ENCODE measurements at places on chromosomes 2 and 18.

DNA sequence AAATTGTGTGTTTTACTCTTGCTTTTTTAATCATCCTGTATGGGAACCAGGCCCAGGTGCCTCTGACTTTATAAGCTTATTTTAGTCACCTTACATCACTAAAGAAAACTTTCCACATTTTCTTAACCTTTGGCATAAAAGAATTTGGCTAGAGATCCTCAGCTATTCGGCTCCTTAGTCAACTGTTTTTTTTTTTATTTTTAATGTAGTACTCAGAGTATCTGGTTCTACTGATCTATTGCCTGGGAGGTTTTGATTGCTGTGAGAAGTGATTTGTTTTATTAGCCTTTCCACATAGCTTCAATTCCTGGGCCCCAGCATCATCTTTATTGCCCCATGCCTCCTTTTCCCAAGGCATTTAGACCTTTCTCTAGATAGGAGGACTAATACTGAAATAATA lies 121.0 kb downstream of the MYO1B start:
- DNase-seq, result peak; percentile 87

GRCh38 chr2:30436859-30437435 lies 10.1 kb upstream of the LCLAT1 start:
- DNase-seq, result no peak

DNA sequence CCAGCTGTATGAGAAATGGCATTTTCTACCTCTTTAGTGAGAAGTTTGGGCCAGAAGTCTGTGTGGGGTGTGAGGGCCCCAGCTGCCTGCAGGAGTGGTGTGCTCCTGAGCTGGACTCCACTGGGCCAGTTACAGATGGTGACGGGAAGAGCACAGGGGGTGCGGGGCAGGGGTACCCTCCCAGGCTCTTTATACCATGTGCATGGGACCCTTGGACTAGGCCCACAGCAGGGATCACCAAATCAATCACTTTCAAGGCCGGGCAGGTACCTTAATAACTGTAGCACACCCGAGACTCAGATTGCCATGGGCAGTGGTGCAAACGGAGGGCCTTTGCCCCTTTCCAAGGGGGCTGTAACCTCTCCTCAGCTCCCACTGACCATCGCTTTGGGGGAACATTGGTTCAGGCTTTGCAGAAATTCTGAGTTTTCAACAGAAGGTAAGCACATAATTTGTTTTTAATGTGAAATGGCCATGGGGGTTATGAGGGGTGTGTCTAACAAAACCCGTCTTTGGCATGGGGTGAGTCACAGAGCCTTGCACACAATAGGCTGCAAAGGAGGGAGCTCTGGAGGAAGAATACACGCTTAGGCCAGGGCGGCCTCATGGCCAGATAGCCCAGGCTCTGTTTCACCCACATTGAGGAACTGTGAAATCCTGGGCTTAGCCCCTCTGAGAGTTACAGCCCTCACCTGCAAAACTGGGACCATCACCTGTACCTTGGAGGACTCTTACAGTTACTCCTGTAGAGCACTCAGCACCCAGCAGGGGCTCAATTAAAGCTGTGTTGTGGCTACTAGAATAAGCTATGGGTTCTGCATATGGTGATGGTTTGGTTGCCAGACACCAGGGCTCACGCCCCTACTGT lies 141.0 kb upstream of the BCL2L11 start:
- no peak for DNase-seq

DNA sequence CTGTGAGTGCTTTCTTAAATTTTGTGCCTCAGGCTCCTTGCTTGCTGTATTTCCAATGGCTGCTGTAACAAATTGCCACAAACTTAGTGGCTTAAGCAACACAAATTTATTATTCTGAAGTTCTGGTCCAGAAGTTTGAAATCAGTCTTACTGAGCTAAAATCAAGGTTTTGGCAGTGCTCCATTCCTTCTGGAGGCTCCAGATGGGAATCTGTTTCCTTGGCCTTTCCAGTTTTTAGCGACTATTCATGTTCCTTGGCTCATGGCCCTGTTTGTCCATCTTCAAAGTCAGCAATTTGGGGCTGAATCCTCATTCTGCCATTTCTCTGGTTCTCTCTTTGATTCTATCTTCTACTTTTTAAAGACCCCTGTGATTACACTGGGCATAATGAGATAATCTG lies 31.8 kb downstream of the STRADB start:
- DNase-seq, result no peak

DNA sequence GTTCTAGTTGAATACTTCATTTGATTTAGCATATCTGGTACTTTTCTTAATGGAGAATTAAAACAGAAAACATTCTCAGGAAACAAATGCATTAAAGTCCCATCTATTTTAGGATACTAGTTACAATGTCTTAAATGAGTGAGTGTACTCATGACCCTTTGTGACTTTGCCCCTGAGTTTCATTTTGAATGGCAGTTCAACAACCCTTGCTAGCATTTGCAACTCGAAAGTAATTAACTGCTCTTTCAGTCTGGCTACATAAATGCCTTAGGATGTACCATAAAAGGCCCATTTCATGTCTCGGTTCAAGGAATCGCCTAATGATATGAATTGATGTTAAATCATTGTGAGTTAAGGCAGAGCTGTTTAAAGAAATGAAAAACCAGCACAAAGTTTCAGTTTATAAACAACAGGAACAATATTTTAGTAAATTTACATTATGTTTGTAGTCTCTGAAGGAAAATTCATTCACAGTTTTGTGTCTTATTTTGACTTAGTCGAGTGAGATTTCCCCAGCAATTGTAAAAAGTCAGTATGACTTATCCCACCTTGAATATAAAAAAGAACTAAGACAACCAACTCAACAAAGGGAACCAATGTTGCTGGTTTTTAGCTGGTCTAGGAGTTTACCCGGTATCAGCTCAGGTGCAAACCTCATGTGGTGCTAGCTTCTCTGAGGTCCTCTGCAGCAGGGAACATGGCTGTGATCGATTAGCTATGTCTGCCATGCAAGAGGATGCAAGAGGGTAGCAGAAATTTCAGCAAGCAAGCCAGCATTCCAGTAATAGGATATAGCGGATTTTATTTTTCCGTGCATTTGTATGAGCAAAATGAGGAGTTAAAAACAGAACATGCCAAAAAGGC lies 386.2 kb downstream of the PTPRM start:
- DNase-seq, result no peak
